ENCODE measurements at places on chromosomes 5 and 9. TPM values are rescaled to one million over a fixed set of nuclear protein-coding genes. Genes with fewer than 3 reads are reported as not detected.

- no peak for DNase-seq
These were observed 141.3 kb upstream of the LPAR1 start for GRCh38 chr9:111179577-111179976.

DNA sequence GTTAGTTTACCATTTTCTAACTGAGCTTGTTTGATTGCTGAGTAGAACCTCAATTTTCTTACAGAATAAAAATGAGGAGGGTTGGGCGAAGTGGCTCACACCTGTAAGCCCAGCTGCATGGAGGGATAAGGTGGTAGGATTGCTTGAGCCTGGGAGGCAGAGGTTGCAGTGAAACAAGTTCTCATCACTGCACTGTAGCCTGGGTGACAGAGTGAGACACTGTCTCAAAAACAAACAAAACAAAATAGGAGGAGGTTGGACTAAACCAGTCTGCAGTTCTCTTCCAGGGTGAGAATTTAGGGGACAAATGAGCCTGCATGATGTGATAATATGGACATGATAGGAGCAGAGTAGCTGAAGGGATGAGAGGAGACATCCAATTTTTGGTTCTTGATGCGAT lies 57.3 kb downstream of the SLC27A6 start:
- no peak for DNase-seq

DNA sequence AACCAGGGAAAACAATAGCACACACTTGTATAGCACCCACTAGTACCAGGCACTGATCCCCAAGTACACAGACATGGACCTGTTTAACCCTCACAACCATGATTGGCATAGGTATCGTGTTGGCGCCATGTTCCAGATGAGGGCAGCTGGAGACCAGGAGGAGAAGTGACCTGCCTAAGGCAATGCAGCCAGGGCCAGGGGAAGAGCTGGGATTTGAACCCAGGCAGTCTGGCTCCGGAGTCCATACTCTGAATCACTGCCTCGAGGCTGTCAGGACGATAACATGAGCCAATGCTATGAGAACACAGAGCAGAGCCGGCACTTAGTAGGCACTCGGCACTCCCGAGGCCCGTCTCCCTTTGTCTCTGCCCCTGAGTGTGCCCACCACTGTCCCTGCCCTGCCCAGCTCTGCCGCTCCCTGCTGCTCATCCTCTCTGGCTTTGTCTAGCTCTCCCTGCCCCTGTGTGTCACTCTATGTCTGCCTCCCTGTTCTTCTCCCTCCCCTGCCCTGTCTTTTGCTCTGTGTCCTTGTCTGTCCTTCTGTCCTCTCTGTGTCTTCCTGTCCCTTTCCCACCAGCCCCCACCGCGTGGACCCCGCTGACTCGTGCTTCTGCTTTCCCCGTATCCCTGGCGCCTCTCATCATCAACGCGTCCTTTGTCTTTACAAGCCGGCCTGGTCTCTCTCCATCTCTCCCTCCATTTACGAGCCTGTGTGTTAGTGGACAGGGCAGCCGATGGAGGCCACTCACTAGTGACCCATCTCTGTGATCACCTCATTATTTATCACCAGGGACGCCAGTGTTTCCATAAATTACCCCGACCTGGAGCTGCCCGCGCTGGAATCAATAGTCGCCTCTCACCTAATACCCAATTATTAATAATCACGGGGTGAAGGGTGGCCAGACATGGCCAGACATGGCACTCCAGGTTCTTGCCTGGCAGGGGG lies 99.4 kb upstream of the MVB12B start:
- no peak for DNase-seq

FOXD4L5 gene
- 0.64 TPM for total RNA-seq

STPG3 gene
- total RNA-seq, result not detected
